Heart right ventricle (tissue), 16 donors: ENCODE measurements at places on chromosomes 11 and 22. TPM values are rescaled to one million over a fixed set of nuclear protein-coding genes. Genes with fewer than 3 reads are reported as not detected.

The CALCA gene
- polyA plus RNA-seq: not detected

The PAMR1 gene
- 3.7 TPM for polyA plus RNA-seq

The NCR3LG1 gene
- polyA plus RNA-seq: 0.07 TPM

The TSPAN32 gene
- 2.3 TPM for polyA plus RNA-seq

The FBLN1 gene
- polyA plus RNA-seq: 77.0 TPM

The TRIM44 gene
- polyA plus RNA-seq: 9.0 TPM

The MS4A7 gene
- polyA plus RNA-seq: 2.3 TPM

The SYNGR1 gene
- 29.8 TPM for polyA plus RNA-seq

The SYT7 gene
- 17.1 TPM for polyA plus RNA-seq

The TPBGL gene
- 0.16 TPM for polyA plus RNA-seq

The CSNK2A3 gene
- 0.59 TPM for polyA plus RNA-seq

The GSTT2B gene
- 23.2 TPM for polyA plus RNA-seq

The SLC16A8 gene
- polyA plus RNA-seq: 0.19 TPM
